ENCODE measurements at places on chromosomes 16 and 17.

GRCh38 chr17:32752934-32753333, 124.0 kb downstream of the MYO1D start:
- DNase-seq: no peak

DNA sequence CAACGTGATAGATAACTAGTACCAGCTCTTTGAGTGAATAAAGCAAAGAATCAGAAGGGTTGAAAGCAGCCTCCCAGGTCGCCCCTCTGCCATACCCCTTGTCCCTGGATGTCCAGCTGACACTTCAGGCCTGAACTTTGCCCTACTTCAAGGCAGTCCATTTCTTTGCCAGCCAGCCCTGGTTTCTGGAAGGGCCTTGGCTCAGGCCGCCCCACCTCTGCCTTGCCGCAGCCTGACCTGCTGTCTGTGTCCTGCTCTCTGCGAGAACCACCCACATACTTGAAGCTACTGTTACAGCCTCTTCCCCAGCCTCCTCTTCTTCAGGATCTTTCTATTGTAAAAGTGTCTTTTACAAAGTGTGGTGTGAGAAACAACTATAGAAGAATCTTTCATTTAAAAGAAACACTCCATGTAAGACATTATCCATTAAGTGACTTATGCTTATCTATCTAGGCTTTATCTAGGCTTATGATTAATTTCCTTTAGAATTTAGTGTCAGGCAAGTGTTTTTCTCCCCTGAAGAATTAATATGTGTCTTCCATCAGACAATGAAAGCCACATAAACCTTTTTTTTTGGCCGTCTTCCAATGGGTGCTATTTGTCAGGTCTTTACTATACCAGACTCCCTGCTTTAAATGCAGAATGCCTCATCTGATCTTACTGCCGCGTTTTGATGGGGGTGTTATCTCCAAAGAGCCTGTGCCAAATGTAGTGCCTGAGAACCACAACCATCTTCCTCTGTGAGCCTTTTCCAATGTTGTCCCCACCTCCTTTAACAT, 133.9 kb downstream of the SOCS1 start:
- DNase-seq: no peak

GRCh38 chr17:36869856-36870719, 67.2 kb upstream of the LHX1 start:
- DNase-seq: no peak

- no peak for DNase-seq
Observed at GRCh38 chr16:65727534-65728137, 605.8 kb upstream of the CDH11 start.

GRCh38 chr16:67191411-67191994, 452 bp upstream of the E2F4 start:
- DNase-seq: no peak

DNA sequence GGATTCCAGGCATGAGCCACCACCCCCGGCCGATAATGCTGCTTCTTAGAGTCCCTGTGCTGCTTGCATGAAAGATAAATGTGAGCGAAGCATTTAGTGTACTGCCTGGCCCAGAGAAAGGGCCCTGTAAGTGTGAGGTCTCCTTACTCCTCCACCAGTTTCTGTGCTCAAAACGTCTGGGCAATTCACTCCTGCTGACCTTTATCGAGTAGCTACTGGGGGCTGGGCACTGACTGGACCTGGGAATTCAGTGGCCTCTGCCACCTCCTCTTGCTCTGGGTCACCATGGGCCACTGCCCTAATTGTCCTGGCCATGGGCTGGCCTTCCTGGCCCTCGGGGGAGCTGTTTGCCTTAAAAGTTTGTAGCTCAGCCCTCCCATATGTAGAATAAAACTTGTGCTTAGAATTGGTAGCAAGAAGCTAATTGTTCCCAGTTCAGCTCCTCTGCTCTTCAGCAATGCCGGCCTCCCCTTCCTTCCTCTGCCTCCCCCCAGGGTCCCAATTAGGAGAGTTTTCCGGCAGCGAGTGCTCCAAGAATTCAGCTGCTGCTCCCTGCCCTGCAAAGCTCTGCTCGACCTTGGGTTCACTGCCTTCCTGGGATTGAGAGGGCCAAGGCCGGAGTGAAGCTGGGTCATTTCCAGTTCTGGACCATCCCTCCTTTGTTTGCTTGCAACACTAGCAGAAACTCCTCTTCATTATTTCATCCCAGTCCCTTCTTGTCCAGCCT, 98.9 kb upstream of the CDC42EP4 start:
- no peak for DNase-seq

GRCh38 chr16:7946142-7946541, 613.5 kb downstream of the RBFOX1 start:
- no peak for DNase-seq

DNA sequence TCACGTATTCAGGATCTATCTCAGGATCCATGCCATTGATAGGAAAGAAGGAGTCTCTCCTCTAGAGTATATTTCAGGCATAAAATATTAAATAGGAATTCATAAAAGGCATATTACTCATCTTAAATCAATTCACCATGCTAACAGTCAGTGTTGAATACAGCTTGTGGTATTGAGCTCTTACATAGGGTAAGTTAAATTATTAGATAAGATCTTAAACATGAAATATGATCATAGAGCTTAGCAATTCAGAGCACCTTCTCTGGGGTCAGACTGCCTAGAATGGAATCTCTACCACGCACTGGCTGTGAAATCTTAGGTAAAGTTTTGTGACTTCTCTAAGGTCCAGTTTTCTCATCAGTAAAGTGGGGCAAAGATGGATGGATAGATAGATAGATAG, 20.7 kb downstream of the MARCHF10 start:
- no peak for DNase-seq

- DNase-seq: no peak
Observed at GRCh38 chr17:50145532-50146229, 4.8 kb downstream of the PPP1R9B start.

DNA sequence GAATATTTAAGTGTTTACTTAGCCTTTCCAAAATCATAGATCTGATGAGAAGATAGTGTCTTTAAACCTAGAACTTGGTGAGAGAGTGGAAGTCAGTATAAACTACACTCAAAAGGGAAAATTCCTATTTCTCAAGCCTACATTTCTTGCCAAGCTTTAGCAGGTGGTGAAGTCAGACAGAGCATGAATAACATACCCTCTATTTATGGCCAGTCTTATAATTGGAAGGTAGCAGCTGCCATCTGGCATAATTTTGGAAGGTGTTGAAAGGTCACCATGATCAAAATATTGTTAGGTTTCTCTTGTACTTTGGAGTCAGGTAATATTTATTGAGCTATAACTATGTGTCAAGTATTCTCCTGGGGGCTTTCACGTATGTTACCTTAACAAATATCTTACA, 729.3 kb upstream of the KIF2B start:
- no peak for DNase-seq

DNA sequence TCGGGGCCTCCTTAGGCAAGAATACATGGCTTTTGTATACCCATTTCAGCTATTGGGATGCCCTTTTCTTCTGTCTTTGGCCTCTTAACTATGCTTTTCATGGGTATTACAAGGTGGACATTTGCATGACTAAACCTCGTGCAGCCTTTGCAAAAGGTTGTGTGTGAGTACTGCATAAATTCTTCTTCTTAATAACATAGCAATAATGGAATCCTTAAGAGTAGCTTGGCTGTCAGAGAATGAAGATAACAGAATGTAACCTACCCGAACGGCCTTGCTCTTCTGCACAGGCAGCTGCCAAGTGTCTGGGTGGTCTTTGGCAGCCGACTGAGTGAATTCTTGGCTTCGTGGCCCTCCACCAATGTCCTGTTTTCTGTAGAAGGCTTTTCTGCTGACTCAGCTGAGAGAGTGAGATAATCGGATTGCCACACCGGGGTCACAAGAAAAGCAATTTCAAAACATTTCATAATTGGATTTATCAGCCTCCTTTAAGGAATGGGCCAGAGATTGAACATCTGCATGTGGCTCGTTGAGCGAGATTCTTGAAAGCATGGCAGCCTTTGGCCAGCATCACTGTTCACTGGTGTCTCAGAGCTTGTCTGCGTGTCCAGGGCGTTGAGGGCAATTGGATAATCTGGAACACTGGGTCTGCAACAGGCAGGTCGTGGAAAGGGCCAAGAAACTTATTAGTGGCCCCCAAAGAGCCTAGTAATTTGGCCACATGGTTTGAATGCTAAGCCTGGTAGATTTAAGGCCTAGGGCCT, 13.4 kb downstream of the IRF8 start:
- DNase-seq: no peak

- DNase-seq: no peak
Observed at GRCh38 chr17:68684949-68685357, 83.8 kb upstream of the FAM20A start.

DNA sequence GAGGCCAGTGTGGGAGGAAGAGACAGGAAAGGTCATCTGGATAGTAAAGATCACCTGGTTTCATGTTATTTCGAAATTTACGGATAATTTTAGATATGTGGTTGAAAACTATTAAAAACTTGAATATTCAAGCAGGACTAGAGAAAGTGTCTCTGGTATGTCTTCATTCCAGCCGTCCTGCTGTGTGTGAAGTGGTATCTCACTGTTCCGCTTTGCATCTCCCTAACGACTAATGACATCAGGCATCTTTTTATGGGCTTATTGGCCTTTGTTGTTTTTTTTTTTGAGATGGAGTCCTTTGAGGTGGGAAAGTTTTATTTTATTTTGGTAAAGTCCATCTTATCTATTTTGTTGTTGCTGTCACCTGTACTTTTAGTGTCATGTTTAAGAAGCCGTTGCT, 214.4 kb upstream of the CHMP6 start:
- DNase-seq: no peak

- DNase-seq: no peak
Observed at GRCh38 chr16:22638393-22639206, 127.9 kb downstream of the NPIPB5 start.

- DNase-seq: no peak
Observed at GRCh38 chr16:1992704-1993317, 3.0 kb downstream of the SYNGR3 start.

GRCh38 chr17:81324177-81324850, 29.2 kb upstream of the SLC38A10 start:
- no peak for DNase-seq

- DNase-seq: no peak
Observed at GRCh38 chr16:87490096-87490798, 2.6 kb downstream of the ZCCHC14 start.

- no peak for DNase-seq
Observed at GRCh38 chr17:58539698-58540097, 25.3 kb upstream of the MTMR4 start.
